ENCODE measurements at places on chromosomes 5 and 9.

DNA sequence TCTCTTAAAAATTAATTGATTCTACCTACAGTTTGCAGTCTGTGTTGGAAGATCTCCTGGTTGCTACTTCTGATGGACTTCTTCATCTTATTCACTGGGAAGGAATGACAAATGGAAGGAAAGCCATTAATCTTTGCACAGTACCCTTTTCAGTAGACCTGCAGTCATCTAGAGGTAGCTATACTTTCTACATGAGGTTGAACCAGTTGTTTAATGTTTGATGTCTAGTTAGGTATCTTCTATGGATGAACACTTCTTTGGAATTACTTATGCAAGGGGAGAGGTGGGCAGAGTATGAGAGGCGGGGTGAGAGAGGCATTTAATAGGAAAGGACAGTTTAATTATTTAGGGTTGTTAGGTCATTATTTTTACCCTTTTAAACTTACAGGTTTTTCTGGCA lies 91.2 kb downstream of the RIC1 start:
- DNase-seq, result no peak

DNA sequence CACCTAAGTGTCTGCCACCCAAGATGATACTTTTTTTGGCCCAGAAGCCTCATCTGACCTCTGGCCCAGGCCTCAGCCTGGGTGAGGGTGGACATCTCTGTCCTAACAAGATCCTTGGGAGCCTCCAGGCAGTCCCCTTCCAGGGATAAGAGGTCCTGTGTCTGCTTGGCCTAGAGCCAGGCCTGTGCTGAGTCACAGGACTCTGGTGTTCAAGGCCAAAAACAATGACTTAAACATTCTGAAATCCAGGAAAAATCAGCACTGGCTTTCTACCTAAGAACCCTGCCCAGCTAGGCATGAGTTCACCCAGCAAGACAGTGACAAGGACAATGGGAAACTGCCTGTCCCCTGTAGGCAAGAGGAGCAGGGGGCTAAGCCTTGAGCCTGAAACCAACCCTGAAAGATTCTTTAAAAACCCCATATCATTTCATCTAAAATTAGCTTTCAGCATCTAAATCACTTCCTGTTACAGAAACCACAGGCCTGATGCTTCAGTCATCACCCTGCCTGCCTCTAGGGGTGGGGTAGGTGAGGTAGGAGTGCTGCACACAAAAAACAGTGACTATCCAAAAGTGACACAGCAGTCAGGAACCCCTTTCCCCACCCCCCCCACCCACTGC lies 29.9 kb downstream of the CSF2 start:
- peak; percentile 7 for DNase-seq

DNA sequence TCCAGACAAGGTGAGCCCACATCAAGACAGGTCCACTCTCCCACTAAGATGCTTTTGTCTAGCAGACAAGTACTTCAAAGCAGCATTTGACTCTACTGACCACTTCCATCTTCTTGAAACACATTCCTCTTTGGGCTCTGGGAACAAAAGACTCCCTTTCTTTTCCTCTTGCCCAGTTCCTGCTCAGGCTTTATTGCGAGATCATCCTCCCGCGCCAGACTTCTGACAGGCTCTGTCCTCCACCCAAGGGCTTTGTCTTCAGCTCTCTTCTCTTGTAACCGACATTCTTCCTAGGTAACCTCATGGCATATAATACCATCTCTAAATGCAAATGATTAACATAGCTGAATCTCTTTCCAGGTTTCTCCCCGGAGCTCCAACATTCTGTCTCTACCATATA lies 85.8 kb downstream of the NUDT12 start:
- DNase-seq, result no peak

- no peak for DNase-seq
These were observed 27.5 kb downstream of the FAM163B start for GRCh38 chr9:133581513-133582343.

DNA sequence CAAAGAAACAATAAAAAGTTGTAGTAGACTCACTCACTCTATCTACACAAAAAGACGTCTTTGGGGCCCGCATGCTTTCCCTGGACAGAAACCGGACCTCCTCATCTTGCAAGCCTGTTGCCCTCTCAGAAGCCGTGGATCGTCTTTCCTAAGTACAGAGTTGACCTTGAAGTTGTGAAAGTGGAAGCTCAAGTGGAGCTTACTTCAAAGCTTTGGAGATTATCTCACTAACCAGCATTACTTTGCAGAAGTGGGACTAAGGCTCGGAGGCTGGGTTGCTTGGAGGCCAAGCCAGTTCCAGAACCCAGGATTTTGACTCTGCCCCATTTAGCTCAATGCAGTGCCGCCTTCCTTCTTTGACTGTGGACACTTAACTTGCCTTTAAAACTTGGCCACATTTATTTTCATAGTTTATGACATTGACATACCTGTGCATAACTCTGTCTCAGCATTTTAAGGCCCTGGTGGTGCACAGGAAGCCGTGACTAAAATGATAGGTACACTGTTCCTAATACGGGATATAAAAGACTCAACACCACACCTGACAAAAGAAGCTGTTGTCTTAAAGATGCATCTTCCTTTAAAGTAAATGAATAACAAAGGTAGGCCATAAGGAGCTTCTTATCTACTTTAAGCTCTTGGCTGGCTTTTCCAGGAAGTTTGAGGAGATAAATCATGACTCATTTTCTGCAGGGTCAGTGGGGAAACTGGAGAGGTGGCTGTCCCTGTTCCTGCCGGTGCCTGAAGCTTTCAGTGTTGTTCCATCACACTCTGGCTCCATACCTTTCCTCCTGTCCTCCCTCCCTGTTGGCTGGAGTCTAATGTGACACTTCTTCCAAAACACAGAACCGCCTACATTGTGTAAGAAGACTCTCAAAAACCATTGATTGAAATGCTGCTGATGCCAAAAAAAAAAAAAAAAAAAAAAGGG lies 10.7 kb downstream of the SLC25A25 start:
- DNase-seq, result no peak

DNA sequence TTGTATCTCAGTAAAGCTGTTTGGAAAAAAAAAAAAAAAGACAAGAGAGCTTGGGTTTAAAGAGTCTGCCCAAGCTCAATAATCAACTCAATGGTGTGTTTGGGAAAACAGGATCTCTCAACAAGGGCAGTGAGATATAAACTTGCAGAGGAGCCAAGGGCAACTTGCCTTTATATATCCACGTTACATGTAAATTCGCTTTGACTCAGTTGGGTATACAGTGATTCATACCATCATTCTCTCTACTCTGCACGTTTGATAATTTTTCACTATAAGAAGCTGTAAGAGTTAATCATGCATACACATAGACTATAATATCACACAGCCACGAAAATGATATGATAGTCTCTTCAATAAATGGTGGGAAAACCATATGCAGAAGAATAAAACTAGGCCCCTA lies 24.9 kb downstream of the ADAM19 start:
- DNase-seq, result no peak

DNA sequence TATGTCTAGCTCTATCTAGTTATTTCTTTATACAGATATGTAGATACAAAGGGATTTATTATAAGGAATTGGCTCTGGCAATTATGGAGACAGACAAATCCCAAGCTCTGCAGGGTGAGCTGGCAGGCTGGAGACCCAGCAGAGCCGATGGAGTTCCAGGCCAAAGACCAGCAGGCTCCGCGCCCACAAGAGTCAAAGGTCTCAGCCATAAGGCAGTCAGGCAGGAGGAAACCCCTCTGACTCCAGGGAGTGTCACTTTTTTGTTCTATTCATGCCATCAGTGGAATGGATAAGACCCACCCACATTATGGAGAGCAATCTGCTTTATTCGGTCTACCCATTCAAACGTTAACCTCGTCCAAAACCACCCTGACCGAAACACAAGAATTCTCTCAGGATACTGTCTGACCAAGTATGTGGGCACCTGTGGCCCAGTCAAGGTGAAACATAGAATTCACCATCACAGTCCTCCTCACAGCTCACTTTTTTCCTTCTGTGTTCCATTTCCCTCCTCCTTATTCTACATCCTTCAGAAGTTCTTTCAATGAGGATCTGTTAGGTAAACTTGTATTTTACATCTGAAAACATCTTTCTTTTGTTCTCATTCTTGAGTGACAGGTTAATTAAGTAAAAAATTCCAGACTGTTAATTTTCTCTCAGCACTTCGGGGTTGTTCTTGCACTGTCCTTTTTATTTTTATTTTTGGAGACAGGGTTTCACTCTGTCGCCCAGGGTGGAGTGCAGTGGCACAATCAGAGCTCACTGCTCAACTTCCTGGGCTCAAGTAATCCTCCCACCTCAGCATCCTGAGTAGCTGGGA lies 21.2 kb downstream of the RNF130 start:
- no peak for DNase-seq

DNA sequence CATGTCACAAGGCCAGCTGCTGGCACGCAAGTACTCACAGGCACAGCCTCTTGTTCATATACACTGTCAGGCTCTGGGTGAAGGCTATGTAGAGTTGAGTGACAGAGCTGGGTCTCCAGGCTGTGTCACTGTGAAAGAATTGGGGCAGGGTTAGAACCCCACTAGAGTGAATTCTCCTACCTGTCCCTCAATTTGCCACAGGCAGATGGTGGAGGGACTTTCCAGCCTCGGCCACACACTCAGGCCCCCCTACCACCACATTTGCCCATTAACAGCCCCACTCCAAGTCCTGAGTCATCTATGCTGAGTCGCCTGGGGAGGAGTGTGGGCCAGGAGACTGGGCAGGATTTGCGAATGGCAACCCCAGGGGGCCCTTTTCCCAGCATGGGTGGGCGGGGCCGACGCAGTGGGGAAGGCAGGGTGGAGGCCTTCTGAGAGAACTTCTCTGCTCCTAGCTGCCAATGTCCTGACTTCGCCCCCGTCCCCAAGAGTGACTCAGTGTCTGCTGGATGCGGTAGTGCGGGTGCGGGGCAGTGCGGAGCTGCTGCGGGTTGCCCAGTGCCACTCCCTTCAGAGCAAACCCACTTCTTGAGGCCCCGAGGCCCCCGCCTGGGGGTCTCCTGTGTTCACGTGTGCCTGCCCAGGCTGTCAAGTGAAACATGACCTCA lies 50.3 kb upstream of the PSD2 start:
- peak; percentile 43 for DNase-seq

DNA sequence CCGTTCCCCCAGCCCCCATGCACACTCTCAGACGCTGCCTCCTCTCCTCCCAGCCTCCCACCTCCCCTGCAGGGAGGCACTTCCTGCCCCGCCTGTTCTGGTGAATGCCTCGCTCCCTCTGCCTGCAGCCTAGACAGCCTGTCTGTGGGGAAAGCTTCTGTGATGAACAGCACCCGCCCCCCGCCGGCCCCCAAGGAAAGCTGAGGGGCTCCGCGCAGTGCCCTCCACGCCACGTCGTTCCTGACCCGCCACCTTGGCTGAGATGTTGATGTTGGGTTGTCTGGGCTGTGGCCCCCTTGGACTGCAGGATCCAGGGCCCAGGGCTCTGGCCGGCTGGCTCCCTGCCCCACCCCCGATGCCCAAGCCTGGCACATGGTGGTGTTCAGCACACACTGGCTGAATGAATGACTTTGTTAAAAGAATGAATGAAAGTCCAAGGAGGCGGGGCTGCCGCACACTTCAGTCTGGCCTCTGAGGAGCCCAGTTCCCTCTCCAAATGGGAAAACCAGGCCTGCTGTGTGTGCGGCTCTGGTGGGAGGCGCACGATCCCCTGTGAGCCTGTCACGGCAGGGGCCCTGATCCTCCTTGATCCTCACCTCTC lies 2.1 kb upstream of the MYMK start:
- no peak for DNase-seq

DNA sequence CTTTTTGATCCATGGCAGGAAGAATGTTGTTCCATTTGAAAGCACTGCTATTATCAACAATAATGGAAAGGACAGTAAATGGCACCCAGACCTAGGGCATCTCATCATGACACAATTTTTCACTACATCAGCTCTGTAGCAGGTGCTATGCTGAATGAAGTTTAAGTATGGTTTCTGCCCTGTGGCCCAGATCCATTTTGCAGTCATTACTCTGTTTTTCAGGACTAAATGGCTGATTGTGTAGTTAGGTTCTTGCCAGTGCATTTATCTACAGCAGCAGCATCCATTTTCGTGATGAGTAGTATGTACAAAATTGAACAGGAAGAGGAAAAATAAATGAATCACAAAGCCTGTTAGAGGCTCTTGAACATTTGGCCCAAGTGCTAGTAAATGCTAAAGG lies 270.5 kb upstream of the CD180 start:
- no peak for DNase-seq

All from occipital lobe (tissue), 3 donors.